ENCODE measurements at places on chromosomes 4 and X.

- DNase-seq, result no peak
Measured at GRCh38 chrX:38271154-38271716, 50.6 kb upstream of the SRPX start.

DNA sequence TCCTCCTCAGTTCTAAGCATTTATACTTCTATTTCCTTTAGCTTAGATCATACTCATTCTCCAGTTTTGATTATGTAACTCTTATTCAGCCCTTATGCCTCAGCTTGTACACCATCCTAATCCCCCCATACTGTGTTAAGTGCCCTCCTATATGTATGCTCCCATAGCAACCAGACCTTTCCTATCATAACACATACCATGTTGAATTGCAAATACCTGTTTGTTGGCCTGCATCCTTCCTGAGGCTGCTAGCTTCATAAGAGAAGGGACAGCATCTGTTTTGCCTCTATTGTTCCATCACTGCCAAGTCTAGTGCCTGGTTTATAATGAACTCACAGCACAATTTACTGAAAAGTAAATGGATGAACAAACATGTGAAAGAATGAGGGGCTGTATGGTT, 443.7 kb downstream of the CENPC start:
- no peak for DNase-seq

- DNase-seq, result no peak
Measured at GRCh38 chr4:105963461-105964400, 68.5 kb downstream of the NPNT start.

DNA sequence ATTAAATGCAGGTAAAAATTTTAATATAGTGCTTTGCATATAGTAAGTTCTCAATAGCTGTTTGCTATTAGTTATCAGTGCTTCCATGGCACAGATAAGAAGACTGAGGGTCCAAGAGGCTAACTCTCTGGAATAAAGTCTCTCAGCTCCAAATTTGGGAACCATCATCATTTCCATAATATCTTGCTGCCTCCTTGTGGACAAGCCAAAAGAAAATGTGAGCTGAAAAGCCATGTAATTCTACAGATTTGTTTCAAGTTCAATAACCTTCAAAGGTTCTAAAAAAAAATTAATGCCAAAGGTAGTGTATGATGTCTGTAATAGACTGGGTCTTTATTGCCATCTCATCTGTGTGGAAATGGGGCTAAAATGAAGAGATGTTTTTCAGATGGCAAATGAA, 136.9 kb upstream of the VCX start:
- no peak for DNase-seq

GRCh38 chrX:30680618-30681017, 27.4 kb downstream of the GK start:
- DNase-seq, result no peak

GRCh38 chr4:61657016-61657415, 456.9 kb downstream of the ADGRL3 start:
- DNase-seq, result no peak

DNA sequence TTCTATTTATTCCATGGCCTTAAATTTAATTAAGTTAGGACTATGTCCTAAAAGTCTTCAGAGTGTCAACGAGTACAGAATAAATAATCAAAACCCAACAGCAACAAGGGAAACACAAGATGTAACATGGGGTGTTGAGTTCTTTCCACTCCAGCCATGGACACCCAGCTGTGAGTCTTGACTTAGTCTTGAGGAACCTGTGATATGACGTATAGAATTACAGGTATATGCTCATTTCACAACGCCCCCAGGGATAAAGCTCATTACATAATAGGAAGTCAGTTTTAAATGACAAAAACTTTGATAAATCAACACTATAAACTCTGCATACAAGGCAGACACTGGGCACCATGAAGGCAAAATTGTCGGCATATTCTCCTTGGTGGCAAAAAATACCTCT, 200.0 kb upstream of the CASK start:
- DNase-seq, result no peak

DNA sequence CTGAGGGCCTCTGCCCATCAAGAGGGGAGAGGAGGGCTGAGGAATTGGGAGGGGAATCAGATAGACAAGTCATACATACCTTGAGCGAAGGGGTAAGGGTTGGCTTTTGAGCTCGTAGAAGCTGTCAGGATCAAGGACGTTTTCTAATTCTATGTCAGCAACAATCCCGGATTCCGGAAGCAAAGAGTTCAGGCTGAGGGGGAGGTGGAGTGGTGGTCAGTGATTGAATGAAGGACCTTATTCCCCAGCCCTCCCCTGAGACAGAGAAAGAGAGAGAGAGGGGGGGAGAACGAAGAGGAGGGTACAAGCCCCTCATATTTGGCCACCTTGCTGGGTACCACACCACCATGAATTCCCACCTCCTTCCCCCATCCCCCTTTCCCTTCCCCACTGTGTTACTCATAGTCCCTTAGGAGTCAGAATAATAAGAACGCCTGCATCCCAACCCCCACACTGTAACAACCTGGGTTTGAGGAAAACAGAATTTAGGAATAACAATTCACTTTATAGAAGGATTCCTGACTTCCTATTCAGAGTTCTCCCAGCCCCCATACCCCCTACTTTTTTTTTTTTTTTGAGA, 2.7 kb downstream of the TFE3 start:
- DNase-seq, result no peak

DNA sequence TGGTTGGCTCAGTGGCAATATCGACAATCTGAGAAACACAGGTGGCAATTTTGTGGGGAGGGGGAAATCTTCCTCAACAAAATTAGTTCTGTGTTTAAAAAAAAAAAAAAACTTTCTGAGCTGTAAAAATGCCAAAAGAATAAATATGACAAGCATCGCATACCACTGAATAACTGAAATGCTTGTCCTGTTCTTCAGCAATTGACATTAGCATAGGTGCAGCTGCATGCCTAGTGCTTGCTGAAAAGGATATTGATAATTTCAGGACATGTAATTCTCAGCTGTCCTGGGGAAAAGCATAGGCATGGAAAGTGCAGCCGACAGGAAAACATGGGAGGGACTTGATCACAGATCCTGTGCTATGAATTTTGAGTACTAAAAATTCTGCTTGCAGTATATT, 147.2 kb downstream of the SOWAHB start:
- no peak for DNase-seq

DNA sequence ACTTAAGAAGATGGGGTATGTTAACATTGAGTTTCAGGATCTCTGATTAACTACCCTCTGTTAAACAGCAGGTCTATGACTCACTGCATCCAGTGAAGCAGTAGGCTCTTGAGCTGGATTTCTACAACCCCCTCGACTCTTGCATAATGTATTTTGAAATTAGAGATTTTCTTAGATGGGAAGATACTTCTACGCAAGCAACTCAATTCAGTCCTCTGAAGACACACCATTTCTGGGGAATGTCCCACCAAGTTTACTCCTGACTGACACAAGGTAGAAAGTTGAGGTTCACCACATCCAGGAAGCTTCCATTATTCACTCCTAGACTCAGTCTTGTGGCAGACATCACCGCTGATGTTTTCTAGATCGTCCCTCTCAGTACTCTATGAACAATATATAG, 12.9 kb downstream of the PALLD start:
- peak; percentile 2 for DNase-seq

DNA sequence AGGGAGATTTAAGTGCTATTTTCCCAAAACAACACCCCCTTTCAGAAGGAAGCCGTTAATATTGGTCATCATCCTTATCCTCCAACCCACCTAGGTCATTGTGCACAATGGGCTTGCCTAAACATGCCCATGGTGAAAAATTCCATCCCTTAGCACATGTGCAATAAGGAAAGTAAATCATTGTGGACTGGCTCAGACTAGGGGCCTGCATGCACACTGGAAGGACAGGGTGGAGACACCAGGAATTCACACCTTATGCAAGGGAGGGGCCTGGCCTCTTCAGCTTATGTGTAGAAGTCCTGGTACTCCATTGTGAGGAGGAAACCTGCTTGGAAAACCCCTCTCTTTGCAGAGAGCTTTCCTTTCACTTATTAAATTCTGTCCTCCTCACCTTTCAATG, 311.4 kb upstream of the NDST4 start:
- no peak for DNase-seq

DNA sequence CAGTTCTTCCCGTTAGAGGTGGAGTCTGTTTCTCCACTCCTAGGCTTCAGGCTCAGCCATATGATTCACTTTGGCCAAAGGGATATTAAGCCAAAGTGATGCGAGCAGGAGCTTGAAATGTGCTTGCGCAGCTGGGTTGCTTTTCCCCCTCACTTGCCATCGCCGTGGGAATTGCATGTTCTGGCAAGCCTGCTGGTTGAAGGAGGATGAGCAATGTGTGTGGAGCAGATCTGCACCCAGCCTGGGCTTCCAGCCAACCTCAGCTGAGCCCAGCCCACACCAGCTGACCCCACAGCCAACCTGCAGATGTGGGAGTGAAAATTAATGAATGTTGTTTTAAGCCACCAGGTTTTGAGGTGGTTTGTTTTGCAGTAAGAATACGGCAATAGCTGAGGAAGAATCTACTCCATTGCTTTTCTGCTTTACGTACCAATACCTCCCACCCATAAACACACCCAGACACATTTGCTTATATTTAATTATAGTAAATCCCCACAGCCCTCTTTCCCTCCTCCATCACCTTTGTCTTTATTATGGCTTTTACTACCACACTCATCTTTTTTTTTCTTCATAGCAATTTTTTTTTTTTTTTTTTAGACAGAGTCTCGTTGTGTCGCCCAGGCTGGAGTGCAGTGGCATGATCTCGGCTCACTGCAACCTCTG, 132.8 kb upstream of the FUNDC1 start:
- DNase-seq, result no peak

GRCh38 chr4:55979562-55979961, 30.8 kb downstream of the CEP135 start:
- DNase-seq, result no peak

GRCh38 chrX:6225911-6226595, 2.6 kb downstream of the NLGN4X start:
- DNase-seq, result no peak

DNA sequence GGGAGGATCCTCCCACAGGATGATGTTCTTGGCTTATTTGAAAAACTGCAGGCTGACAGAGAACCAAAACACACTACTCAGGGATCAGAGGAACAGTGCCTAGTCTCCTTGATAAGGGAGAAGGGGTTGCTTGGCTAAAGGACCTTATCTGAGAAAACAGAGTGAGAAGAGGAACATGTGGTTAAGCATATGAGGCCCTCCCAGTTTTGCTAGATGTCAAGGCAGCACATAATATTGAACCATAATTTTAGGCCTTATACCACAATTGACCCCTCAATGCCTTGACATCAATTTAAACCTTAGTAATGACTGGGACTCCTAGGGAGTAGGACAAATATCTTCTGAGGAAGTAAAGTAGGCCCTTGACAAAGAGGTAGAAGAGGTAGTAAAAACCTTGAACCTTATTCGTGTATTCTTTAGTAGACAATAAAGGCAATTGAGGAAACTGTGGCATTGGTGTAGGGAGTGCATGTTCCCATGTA, 79.3 kb downstream of the TEX13C start:
- no peak for DNase-seq

DNA sequence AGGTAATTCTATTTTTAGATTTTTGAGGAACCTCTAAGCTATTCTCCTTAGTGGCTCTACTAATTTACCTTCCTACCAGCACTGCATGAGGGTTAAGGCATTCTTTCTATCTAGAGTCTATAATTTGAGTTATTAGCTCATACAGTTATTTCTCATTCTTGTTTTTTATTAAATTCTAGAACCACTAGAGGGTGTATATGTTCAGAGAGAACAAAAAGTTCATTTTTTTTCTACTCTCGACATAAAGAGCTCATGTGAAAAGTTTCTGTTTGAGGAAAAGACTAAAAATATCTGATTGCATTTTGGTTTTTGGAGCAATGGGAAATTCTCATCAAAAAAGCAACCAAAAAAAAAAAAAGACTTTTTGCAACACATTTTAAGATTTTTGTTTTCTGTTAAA, 57.0 kb upstream of the LRAT start:
- no peak for DNase-seq

DNA sequence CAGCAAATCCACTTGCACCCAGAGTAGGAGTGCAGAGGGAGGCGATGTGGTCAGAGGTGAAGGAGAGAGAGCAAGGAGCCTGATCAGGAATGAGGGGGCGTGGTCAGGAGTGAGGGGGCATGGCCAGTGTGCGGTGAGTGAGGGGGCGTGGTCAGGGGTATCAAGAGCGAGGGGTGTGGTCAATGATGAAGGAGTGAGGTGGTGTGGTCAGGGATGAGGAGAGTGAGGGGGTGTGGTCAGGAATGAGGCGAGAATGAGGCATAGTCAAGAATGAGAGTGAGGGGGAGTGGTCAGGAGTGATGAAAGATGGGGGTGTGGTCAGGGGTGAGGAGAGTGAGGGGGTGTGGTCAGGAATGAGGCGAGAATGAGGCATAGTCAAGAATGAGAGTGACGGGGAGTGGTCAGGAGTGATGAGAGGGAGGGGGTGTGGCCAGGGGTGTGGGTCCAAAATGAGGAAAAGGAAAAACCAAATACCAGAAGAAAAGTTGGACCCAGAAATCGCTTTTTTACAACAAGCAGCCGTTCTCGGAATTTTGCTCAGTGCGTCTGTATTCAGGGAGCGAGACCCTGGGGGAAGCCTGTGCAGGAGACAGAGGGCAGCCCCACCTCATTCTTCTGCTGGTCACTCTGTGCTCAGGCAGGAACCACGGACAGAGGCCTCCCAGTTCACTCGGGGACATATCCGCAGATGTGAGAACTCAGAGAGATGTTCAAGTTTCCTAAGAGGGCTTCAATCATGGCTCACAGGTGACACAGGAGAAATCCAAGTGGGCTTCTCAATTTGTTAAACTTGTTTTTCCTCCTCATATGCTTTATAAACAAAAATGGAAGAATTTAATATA, 47.5 kb downstream of the MAGEA1 start:
- no peak for DNase-seq

GRCh38 chr4:184668511-184669114, 19.1 kb downstream of the PRIMPOL start:
- no peak for DNase-seq

- DNase-seq, result no peak
Measured at GRCh38 chr4:76562161-76562560, 127.1 kb downstream of the SHROOM3 start.

DNA sequence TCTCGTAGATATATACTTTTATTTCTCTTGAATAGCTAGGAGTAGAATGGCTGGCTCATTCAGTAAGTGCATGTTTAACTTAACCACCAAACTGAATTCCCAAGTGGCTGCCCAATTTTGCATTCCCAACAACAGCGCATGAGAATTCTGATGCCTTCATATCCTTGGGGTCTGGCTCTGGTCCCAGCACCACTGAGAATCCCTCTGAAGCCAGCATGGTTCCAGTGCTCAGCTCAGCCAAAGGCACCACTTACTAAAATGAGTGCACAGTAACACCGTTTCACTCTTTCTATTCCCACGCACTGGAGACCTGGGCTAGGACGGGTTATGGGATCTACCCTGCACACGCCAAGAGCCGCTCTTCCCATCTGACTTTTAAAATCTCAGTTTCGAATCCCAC, 60.4 kb downstream of the CASP3 start:
- no peak for DNase-seq

DNA sequence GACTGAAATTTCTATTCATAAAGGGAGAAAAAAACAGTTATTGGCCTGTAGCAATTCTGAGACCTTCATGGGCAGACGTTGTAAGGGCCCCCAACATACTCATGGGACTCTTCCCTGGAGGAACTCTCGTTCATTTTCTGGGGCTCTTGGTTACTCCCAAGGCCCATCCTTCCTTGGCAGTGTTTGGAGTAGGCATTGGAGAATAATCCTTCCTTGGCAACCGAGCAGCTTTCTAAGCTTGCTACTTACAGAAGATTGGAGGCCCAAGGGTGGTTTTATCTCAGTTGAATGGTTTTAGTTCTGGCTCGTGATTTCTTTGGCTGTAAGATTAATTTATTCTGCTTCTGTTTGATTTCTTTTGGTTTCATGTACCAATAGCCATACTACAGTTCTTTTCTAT, 50.4 kb downstream of the ALG13 start:
- no peak for DNase-seq

GRCh38 chr4:87051121-87051713, 116.4 kb downstream of the AFF1 start:
- no peak for DNase-seq

Measured in stimulated activated CD8-positive, alpha-beta memory T cell treated with anti-CD3 and anti-CD28 coated beads, Interleukin-7, amount 100 ng/mL, for 48 hours (primary cell).